ENCODE measurements at places on chromosomes 12 and 14. TPM values are rescaled to one million over a fixed set of nuclear protein-coding genes. Genes with fewer than 3 reads are reported as not detected.

Gene CLEC1A
- not detected for total RNA-seq

DNA sequence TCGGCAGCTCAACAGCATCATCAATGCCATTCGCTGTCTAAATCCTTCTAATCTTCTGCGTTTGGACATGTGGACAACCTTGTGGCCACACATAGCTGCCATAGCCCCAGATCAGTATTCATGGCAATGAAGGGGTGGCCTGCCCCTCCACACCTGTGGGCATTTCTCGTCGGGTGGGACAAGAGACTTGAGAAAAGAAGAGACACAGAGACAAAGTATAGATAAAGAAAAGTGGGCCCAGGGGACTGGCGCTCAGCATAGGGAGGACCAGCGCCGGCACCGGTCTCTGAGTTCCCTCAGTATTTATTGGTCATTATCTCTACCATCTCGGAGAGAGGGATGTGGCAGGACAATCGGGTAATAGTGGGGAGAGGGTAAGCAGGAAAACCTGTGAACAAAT, 42.3 kb downstream of the MAGOHB start:
- DNase-seq, result no peak

DNA sequence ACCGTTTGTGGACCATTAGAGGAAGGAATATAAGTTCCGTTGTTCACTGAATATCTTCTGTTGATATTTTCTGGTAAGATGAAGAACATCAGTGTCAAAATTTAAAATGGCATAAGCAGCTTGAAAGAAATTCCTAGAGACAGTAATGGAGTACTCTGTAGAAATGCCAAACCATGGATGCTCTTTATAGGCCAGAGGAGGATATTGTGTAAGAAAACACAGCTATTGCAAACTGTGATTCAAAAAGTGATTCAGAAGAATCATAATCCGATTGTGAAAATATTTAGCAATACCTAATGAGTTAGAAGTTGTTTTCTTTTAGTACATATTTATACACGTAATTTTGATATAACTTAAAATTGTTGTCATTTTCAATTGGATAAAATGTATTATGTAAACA, 102.8 kb downstream of the SLC16A7 start:
- DNase-seq, result no peak

- DNase-seq, result peak; percentile 38
Observed at GRCh38 chr12:46218322-46219095, 50.3 kb downstream of the SLC38A1 start.

GRCh38 chr12:117836999-117837736, 131.6 kb downstream of the KSR2 start:
- peak; percentile 89 for DNase-seq

- DNase-seq, result peak; percentile 53
Observed at GRCh38 chr14:68780358-68781160, 12.3 kb downstream of the ZFP36L1 start.

DNA sequence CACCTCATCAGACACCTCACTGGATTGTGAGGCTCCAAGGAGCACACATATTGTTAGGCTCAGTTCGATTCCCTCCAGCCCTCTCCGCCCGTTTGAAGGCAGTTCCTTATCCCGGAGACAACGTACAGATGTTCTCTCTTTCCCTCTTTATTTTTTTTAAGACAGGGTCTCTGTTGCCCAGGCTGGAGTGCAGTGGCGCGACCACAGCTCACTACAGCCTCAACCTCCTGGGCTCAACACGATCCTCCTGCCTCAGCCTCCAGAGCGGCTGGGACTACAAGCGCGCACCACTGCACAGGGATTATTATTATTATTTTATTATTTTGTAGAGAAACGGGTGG, 718 bp upstream of the TROAP start:
- DNase-seq, result no peak

Gene AGAP2
- 46.9 TPM for total RNA-seq

DNA sequence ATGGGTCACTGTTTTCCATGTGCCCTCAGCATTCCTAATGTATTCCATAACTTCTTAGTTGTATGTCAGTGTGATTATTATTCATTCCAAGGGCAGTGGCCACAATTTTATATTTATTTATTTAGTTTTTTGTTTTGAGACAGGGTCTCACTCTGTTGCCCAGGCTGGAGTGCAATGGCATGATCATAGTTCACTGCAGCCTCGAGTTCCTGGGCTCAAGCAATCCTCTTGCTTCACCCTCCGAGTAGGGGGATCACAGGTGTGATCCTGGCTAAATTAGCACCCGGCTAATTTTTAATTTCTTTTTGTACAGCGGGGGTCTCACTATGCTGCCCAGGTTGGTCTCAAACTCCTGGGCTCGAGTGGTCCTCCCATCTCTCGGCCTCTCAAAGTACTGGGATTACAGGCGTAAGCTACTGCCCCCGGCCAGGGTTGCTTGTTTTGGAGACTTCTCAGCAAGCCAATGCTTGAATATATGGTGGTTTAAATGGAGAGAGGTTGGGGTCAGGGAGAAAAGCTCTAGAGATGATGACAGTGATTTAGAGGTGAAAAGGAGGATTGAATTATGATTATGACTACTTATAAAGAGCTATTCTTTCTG, 7.6 kb downstream of the GPRC5A start:
- DNase-seq, result no peak

DNA sequence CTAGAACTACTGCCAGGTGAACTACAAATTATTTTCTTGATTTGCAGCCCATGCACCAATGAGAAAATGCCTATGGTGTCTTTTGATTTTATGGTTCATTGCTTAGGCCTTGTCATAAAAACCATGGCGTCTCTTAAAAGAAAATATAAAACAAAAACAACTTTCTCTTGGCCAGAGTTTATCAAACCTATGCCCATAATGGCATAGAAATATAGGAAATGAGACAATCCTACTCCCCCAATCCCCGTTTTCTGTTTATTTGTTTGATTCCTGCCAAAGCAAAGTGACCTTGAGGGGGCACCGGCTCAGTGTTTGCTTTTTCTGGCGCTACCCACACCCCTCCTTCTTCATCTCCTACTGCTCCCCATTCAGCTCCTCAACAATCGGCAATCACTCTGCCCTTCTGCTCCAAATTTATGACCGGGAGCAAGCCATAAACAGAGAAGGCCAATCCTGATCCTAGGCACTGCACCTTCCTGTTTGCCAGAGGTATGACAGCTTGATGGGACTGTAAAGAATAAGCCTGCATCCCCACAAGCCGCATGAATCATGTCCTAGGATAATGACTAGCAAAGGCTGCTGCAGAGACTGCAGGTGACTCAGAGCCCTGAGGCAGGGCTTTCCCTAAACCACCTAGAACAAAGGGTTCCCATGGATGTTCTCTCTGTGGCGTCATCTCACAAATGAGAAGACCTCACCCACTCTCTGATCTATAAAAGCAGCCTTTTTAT, 874.9 kb downstream of the NRXN3 start:
- no peak for DNase-seq

Gene TMEM30B
- total RNA-seq, result 2.1 TPM

DNA sequence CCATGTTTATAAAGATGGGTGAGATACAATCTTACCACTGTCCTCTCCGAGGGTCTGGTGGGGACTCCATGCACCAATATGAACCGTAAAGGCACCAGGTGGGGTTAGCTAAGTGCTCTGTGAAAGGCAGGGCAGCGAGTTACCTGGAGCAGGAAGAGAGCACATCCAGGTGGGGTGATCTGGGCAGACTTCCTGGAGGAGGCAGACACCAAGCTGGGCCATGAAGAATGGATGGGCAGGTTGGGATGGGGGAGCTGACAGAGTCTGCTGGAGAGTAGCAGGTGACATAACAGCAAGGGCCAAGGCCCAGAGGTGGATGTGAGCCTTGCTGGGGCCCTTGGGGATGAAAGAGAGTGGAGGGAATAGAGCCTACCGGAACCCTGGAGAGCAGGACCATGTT, 45.9 kb downstream of the RIN3 start:
- no peak for DNase-seq

DNA sequence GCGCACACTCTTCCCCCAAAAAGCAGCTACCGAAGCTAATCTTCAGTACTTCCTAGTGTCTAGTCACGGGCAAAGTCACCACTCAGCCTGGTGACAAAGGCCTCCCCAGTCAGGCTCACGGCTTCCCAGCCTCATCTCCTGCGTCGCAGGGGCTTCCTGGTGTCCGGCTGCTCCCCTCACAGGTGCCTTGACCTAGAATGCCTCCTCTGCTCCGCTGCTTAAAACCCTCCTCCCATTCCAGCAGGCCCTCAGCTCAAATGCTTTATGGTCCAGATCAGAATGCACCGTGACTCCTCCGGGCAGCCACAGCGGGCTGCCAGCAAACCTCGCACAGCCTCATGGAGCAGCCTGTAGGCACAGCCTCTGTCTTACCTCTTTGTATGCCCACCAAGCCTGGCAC, 53.1 kb downstream of the PRIMA1 start:
- DNase-seq, result no peak

DNA sequence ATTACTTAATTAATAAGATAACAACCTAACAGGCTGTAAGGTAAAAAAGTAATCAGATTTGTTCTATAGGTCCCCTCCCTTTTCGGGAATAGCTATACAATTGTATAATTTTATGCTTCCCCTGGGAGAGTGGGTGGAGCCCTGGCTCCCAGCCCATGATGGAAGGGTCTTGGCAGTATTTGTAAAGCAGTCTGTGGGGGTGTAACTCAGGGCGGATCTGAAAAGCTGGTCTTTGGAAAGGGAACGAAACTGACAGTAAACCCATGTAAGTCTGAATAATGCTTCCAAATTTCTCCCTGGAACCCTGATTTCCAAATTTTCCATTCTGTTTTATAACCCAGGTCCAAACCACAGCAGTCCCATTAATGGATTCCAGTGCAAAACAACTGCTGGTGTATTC, 110.4 kb downstream of the DAD1 start:
- DNase-seq, result no peak

Gene FLRT2
- not detected for total RNA-seq

- DNase-seq, result no peak
Observed at GRCh38 chr14:24606297-24606696, 3.2 kb downstream of the GZMH start.

Gene CELA1
- 0.18 TPM for total RNA-seq

Gene SDR9C7
- not detected for total RNA-seq

Gene MYL6B
- 76.3 TPM for total RNA-seq

Gene ABCB9
- 3.8 TPM for total RNA-seq

DNA sequence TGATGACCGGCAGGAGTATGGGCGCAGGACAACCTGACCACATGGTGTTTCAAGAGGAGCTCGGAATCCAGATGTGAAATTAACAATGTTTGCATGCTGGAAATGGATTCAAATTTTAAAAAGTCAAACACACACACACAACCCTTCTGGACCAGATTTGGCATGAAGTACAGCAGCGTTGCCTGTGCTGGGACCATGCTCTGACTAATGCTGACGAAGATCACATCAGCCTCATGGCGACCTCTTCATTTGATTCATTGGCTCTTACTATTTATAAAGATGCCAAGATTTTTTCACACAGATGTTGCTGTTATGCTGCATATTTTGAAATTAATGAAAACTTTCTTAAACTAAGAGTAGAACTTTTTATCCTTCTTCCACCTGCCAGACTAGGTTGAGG, 926.6 kb upstream of the TMEM132C start:
- DNase-seq, result no peak

Gene PKP2
- total RNA-seq, result 0.30 TPM

GRCh38 chr14:55005071-55005470, 21.8 kb downstream of the WDHD1 start:
- DNase-seq, result no peak

DNA sequence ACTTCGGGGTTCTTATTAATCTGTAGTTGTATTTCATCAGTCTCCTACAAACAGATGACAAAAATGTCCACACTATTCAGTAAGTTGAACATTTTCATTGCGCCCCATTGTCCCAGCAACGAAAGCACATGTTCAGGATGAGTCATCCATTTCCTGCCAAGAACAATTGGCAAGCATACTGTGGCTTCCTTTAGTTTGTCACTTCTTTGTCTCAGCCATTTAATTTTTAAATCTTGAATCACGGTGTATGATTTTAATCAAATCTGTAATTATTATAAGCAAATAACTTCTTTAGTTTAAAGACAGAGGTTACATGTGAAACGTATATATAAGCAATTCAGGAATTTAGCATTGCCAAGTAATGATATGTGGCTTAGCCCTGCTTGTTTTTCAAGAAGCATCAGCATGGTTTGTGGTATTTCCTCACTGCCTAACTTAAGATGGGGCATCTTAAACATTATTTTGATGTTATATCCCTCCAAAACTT, 211.3 kb upstream of the KRR1 start:
- peak; percentile 50 for DNase-seq

GRCh38 chr12:71746974-71747611, 7.6 kb upstream of the RAB21 start:
- DNase-seq, result peak; percentile 62

DNA sequence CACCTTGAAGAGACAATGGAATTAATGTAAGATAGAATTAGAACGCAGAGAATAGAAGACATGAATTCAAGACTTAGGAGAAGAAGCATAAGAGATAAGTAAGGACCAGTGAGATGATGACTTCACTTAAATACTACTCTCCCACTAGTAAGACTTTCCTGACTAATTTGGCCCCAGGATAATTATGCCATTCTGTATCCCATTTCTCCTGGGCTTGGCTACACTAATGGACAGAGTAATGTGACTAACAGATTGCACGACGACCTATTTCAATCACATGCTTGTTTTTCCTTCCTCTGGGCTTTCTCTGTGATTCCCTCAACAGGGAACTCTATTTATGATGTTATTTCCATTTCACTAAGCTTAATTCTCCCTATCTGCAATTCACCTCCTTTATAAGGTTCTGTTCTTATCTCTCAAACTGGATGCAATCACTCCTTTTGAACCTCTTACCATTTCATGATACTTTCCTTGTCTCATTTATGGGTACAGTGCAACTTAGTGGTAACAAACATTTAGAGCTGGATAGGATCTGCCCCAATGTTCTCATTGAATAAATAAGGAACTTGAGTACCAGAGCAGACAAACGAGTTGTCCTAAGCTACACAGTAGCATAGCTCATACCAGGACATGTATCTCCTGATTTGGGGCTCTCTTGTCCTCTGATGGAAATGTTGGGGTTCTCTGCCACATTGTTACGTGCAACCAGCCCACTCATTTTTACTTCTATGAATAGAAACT, 102.7 kb downstream of the BTG1 start:
- DNase-seq, result no peak

Gene KICS2
- total RNA-seq, result 15.1 TPM

Gene CCDC38
- total RNA-seq, result 0.21 TPM

Gene LRIG3
- total RNA-seq, result 0.09 TPM

Gene EXOC3L4
- total RNA-seq, result not detected

DNA sequence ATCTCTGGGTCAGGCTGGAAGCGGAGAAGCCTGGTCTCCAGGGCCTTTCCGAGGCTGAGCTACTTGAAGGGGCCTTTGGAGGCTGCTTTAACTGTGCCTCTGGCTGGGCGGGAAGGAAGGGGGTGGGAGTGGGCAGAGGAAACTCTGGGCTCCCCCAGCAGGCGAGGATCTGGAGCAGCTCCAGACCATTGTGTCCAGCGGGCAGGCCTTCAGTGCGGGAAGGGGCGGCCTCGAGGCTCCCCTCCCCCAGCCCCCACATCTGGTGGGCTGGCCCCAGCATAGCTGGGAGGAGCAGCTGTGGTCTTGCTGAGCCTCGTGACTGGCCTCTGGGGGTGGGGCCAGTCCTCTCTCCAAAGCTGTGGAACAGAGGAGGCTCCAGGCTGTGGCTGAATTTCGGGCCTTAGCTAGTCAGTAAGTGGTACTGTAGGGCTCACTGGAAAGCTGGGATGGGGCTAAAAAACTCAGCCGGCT, 3.4 kb downstream of the TAMALIN start:
- DNase-seq, result no peak

Gene ACRBP
- total RNA-seq, result 1.7 TPM

All from activated CD4-positive, alpha-beta T cell treated with anti-CD3 and anti-CD28 coated beads for 36 hours (primary cell).